ENCODE measurements at places on chromosomes 7 and 10.

- no peak for DNase-seq
Measured at GRCh38 chr10:15489431-15489830, 118.3 kb upstream of the FAM171A1 start.

GRCh38 chr7:22255834-22256233, 101.1 kb downstream of the RAPGEF5 start:
- no peak for DNase-seq

DNA sequence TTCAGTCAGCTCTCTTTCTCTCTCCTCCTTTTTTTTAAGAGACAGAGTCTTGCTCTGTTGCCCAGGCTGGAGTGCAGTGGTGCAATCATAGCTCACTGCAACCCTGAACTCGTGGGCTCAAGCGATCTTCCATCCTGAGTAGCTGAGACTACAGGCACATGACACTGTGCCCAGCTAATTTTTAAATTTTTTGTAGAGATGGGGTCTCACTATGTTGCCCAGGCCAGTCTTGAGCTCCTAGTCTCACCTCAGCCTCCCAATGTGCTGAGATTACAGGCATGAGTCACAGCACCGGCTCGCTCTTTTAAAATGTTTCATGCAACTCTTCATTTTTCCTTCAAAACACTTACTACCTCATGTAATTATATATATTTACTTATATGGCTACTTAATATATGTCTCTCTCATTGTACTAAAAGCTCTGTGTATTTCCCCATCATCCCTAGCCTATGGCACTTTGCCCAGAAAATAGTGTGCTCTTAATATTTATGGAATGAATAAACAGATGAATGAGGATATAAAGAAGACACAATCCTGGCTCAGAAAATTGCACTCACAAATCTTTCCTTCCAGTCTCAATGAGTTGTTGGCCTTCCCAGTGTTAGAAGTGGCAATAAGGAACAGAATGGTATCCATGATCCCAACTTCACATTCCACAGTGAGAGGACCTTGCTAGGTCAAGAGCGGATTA, 33.9 kb downstream of the EBLN1 start:
- DNase-seq: peak; percentile 23

GRCh38 chr10:121485436-121486139, 112.7 kb downstream of the FGFR2 start:
- DNase-seq: no peak

DNA sequence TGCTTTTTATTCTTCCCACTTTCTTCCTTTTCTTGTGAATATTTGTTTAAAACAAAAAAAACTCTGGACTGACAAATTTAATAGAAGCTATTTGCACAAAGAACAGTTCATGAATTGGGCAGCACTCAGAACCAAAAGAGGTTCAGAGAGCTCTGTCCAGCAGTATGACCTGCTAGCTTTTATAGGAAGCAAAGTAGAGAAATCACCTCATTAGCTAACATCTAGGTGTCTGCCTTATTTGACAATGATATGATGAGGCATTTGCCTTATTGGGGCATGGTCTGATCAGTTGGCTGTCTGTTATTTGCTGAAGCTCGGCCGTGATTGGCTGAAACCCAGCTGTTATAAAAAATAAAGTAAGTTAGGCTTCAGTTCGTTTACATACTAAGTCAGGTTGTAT, 819 bp upstream of the TRIM4 start:
- peak; percentile 8 for DNase-seq

- DNase-seq: no peak
Measured at GRCh38 chr10:9603972-9604371, 1413.7 kb upstream of the CELF2 start.

DNA sequence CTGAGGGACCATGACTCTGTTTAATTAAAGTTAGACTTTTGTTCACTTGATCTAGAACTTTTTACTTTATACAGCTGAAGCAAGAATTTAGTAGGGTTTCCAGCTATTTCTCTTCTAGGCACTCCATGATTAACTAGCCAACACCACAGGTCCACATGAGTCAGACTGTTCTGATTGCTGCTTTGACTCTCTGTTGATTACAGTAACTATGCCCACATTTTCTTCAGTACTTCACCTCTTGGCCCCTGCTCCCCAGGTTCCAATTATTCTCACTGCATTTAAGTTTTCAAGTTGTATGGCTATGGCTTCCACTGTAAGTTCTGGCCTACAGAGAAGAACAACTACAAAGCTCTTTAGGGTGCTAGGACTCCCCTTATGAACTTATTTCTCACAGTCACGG, 737.2 kb upstream of the IGFBP3 start:
- DNase-seq: no peak

DNA sequence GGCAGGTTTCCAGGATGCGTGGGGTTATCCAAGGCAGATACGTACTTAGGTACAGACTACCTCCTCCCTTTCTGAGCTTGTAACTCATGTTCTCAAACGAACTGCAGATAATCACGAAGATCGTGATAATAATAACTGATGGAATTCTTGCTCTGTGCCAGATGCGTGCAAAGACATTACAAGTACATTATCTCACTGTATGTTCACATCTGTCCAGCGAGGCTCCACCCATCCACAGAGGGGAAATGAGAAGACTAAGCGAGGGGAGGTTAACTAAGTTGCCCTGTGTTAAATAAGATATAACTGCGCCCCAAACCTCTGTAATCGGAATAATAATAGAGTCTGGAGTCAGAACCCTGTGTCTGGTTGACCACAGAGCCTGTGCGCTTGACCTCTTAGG, 1.9 kb downstream of the GALNT17 start:
- DNase-seq: peak; percentile 14

DNA sequence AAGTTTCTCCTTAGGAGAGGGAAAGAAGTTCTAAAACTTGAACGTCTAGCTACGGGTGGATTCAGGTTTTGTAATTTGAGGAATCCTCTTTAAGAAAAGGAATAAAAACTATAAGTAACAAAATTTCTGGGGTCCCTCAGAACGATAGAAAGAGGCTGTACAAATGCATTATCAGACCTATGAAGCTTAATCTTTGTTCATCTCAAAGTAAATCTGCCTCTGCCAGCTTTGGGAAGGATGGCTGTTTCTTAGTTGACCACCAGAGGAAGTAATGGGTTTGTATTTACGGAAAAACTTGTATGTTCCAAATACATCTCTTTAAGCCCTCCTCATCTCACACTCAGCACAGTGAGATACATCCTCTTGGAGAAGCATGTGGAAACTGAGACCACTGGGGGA, 864 bp downstream of the PSTK start:
- peak; percentile 51 for DNase-seq

DNA sequence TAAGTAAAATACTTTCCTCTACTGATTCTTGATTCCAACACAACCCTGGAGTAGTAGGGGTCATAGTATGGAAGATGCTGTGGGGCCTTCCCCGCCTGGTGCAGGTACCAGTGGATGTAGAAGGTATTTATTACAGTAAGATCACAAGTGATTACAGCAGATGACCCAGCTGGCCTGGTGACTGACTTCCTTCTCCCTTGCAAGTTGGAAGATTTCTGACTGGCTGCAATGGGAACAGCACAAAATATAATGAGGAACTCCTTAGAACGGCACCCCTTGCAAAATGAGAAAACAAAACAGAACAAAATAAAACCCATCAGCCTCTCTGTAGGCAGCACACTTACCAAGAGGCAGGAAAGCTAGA, 61.7 kb upstream of the TARP start:
- DNase-seq: no peak

DNA sequence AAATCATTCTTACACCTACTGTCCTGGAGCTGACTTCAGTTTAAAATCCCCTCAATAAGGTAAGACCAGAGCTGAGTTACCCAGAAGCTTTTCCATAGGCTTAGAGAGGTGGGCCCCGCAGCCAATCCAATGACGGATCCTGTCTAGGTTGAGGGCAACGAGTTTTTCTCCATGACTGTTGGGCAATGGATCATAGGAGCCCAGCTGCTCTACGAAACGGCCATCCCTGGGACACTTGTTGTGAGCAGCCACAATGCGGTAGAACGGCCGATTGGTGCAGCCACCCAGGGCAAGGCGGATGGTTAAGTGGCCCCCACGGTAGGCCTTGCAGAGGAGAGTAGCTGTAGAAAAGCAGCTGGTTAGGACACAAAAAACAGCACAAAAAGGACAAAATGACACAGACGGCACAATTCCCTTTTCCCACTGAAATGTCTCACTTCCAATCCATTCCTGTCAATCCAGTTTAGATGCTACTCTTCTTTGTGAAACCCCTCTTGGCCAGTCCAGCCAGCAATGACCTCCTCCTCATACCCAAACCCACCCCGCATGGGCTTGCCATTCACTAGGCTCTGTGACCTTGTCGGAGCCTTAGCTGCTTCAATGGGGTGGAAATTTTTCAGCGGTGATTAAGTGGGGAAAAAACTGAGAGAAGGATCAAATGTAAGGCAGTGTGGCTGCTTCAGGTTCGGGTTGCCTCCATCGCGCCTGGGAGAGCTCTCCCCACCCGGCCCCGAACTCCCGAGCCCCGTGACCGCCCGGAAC, 580 bp downstream of the MRPS16 start:
- no peak for DNase-seq

GRCh38 chr7:147509035-147509501, 1081.5 kb upstream of the C7orf33 start:
- peak; percentile 95 for DNase-seq

GRCh38 chr10:28631896-28632583, 45.3 kb upstream of the BAMBI start:
- no peak for DNase-seq

- DNase-seq: peak; percentile 6
Measured at GRCh38 chr10:42754155-42755027, 28.2 kb upstream of the BMS1 start.

DNA sequence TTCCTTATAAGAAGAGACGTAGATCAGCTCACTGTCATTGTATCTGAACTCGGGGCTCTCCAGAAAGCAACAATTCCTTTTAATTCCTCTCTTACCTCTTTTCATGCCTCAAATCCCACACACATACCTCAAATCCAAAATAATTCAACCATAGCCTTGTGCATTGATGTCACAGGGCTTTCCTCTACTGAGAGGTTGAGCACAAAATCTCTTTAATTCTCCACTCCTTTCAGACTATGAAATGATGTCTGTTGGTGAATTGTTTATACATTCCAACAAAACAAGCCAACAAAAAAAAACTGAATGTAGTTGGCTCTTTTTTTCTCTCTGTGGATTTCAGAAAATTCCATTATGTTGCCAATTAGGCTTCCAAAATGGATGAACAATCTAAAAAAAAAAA, 53.2 kb downstream of the BPGM start:
- peak; percentile 47 for DNase-seq

GRCh38 chr10:109933984-109934565, 10.8 kb upstream of the XPNPEP1 start:
- no peak for DNase-seq

DNA sequence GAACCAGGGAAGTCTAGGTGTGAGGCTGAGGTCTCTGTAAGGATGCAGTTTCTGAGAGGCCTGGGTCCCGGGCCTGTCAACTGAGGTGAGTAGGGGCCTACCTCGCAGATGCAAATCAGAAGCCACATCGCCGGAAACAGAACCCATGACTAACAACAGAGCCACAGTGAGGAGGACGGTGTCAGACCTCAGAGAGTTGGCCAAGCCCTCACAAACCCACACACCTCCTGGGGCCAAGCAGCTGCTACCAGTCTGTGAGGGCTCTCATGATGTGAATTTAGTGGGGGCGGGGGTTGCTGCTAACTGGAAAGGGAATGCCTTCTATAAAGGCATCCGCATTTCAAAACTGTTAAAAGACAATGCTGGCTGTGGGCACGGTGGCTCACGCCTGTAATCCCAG, 103.0 kb downstream of the COBL start:
- no peak for DNase-seq

- peak; percentile 62 for DNase-seq
Measured at GRCh38 chr10:31526681-31527080, 207.7 kb downstream of the ZEB1 start.

DNA sequence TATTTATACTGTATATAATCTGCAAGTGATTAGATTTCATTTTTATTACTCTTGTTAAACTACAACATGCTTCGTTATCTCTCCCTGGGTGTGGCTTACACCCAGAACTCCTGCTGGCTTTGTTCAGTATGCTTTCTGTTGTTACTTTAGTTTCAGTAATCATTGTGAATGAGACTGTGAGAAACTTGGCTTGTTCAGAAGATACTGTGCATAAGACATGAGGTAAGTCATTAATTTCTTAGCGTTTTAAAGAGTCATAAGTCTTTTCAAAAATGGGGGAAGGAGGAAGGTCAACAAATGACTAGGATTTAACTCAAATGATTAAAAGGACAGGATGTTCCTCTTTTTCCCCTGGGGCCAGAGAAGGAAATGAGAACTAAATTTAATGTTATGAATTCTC, 11.6 kb upstream of the ADD3 start:
- peak; percentile 11 for DNase-seq

- no peak for DNase-seq
Measured at GRCh38 chr10:86046845-86047460, 319.6 kb downstream of the GRID1 start.

DNA sequence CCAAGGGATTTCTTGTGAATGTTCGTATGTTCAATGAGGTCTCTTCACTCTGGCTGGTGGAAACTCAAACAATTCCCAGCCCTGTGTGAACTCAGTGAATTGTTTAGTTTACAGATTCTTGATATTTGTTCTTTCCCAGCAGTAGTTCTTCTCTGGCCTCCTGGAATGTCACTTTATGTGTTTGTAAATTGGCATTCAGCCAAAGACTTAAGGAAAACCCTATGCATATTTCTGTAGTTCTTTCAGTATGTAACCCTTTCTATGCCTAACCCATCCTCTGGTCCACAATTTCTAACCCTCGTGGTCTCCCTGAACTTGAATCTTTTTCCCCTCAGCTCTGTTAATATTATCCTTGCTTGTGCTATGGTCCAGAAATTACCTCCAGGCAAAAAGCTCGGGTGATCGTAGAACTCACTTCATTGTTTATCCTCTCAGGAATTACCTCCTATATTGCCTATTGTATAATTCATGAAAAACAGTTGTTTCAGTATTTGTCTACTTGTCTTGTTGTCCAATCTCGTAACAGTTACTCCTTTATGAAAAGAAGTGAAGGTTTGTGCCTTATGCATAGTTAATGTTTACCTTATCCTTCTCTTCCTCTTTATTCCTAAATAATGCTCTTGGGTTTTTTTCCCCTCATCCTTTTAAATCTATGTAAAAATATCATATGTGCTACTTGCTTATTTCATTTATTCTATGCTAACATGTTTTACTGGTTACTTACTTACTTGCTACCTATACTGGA, 23.7 kb upstream of the AGR3 start:
- DNase-seq: peak; percentile 78

DNA sequence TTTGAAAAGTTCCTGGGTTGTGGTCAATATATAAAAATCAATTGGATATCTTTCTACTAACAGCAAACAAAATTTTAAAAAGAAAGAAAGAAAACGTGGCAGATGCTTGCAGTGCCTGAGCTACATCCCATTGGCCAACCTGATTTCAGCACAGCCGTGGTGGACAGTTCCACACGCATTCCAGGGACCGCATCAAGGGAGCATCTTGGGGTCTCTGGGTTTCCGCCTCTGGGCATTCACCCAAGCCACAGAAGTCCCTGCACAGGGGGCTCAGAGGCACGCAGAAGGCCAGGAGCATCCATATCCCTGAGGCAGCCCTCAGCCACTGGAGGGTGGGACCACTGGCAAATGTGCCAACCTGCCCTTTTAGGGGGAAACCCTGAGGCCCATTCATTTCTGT, 254.5 kb upstream of the RNF32 start:
- no peak for DNase-seq

All from fibroblast of skin of right biceps (primary cell).